ENCODE measurements at places on chromosomes 5 and 9. TPM values are rescaled to one million over a fixed set of nuclear protein-coding genes. Genes with fewer than 3 reads are reported as not detected.

DNA sequence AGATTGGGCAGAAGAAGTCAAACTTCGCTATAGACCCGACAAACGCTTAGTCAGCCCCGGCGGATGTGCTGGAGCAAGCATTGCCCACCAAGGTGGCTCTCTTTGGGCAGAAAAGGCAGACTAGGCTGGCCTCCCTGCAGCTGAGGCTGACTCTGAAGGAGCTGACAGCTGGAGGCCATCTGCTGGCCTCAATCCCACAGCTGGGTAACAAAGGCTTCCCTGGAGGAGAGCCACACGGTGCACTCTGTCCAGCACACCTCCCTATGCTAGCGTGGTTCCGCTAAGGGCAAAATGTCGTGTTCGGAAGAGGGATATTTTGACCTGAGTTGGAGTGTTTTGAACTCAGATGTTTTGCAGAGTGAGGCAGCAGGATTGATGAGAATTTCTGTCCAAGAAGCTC is 103.5 kb upstream of the PTCH1 start:
- no peaks in the 10 kb centered on the region for H3K4me1 ChIP-seq
- no peak overlapping the region for H3K4me3 ChIP-seq
- no peaks in the 10 kb centered on the region for H3K36me3 ChIP-seq
- no peak for DNase-seq

SIGMAR1 gene
- 21.6 TPM for total RNA-seq

DNA sequence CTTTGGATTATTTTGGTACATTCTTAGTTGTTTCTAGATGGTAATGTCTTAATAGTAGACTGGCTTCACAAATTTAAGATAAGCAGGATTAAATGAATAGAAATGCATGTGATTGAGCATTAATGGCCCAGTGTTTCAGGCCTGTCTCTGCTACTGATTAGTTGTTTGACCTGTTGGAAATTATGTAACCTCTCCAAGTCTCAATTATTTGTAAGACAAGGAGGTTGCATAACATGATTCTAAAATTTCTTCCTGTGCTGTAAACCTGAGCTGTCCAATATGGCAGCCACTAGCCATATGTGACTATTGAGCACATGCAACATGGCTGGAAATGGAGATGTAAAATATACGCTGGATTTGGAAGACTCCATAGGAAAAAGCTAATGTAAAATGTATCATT is 97.5 kb downstream of the ALDH1A1 start:
- no peak overlapping the region for H3K4me3 ChIP-seq
- H3K27ac ChIP-seq, result no peak overlapping the region
- peaks cover 7% of the 10 kb centered on the region for H3K4me1 ChIP-seq
- H3K36me3 ChIP-seq, result no peaks in the 10 kb centered on the region
- DNase-seq, result no peak

DNA sequence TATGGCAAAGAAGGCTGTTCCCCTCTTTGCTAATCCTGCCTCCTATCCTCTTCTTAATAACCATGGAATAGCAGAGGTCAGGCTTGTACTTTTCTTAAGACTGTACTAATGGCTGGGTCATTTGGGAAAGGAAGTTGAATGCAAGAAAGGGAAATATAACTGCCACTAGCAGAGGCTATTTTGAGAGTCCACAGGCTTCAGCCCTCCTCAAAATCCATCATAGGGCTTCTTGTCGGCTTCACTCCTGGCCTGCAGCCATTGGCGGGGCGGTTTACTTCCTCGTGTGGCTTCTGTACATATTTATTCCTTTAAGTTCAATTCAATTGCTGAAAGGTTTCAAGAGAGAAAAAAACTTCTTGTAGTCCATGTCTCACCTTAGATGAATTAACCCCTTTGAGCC is 2.8 kb upstream of the PARP8 start:
- peaks cover 1% of the 10 kb centered on the region for H3K4me1 ChIP-seq
- H3K4me3 ChIP-seq, result no peak overlapping the region
- DNase-seq, result no peak

GRCh38 chr9:125843646-125844045 is 96.5 kb downstream of the PBX3 start:
- DNase-seq, result no peak
- no peak overlapping the region for H3K27ac ChIP-seq
- no peaks in the 10 kb centered on the region for H3K4me1 ChIP-seq
- H3K4me3 ChIP-seq, result no peak overlapping the region
- H3K36me3 ChIP-seq, result no peaks in the 10 kb centered on the region
